Lung (tissue), 17 donors: ENCODE measurements at places on chromosomes 12 and 14.

GRCh38 chr12:70615174-70615866, 21.9 kb downstream of the PTPRB start:
- DNase-seq = peak; percentile 28

GRCh38 chr12:116037941-116038837, 239.3 kb downstream of the MED13L start:
- no peak for DNase-seq

DNA sequence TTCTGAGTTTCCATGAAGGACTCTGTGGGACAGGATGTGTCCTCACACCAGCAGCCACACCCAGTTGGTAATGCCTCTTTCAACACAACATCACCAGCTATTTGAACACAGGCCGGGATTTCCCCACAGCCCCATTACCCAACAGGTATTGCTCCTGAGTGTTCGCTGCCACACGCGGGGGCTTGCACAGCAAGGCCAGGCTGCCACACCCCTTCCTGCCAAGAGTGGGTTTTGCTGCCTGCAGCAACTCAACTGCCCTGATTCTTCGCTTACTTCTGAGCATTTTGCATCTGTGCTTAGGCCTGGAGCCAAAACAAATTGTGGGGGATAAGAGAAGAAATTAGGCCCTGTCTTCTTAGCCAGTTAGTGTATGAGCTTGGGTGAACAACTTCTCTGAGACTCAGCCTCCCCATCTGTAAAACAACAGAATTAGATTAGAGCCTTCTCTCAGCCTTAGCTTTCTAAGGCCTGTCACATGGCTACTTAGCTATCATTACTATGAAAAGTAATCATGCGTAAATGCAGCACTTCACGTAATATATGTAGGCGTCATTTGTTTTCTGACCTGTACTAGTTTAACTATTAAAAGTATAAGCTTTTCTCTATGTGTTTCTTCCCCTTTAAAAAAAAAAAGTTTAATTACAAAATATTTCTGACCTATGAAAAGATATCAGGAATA, 20.0 kb downstream of the CKAP4 start:
- no peak for DNase-seq

- DNase-seq = no peak
Observed at GRCh38 chr12:89058402-89058801, 293.9 kb downstream of the DUSP6 start.

- no peak for DNase-seq
Observed at GRCh38 chr12:23655884-23656283, 293.6 kb downstream of the SOX5 start.

DNA sequence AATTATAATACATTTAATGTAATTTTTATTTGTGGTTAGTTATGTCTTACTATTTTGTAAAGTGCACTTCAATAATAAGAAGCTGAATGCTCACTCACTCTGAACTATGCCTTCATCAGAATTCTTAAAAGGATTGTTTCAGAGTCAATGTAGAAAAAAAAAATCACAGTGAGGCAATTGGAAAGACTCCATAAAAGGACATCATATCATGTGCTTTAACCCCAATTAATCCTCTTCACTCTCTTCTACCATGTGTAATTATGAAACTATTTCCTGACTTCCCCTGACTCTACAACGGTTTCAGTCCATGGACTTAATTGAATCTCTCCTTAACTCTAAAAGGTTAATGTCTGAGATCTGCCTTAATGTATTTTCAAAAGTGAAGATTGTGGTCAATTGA, 250.4 kb upstream of the ALG10 start:
- no peak for DNase-seq

- no peak for DNase-seq
Observed at GRCh38 chr12:102413396-102413795, 67.0 kb downstream of the IGF1 start.

DNA sequence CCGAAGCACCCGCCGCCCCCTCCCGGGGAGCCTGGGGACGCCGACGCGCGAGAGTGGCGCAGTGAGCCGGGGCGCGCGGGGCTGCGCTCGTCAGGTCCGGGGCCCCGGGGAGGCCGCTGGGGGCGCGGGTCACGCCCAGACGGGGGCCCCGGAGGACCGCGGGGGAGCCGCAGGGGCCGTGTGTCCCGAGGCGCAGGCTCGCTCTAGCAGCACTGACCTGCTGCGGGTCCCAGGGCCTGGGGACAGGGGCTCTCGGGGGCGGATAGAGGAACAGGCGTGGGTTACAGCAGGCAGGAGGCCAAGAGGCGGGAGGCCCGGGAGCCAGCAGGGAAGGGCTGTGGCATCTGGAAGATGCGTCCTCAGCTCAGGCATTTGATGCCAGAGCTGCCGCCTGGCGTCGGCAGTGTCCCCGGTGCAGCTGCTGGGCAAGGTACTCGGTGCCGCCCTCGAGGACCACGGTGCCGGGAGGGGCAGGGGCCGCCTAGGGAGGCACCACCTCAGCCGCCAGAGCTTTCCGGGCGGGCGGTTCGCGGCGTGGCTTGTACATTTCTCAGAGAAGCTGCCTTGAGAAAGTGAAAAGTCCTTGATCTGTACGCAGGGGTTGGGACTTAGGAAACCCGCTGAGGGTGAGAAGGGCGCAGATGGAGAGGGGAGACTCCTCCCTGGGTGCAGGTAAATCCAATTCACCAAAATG, 1.2 kb downstream of the WNT5B start:
- DNase-seq = peak; percentile 60

DNA sequence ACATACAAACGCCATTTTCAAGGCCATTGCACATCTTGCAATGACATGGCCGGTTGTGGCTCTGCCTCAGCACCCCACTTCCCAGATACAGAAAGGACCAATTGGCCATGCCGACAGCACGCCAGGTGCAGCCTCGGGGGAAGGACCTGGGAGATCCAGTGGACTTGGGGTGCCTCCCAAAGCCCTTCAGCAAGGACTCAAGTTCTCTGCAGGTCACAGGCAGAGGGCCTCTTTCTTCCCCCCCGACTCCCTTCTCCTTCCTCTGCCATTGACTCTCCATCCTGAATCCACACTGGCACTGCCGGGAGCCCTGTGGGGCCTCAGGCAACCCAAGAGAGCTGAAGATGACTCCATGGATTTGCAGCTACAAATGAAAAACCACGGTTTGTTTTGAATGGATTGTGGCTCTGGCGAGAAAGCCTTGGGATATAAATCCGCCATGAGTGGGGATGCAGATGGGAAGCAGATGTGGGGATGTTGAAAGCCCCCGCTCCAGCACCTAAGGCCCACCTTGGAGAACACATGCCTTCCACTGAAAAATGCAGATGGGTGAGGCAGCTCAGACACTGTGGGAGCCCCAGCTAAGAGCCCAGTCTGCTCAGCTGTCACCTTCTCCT, 35.1 kb upstream of the LTBP2 start:
- no peak for DNase-seq

GRCh38 chr12:3102771-3103410, 25.7 kb downstream of the TSPAN9 start:
- DNase-seq = no peak

DNA sequence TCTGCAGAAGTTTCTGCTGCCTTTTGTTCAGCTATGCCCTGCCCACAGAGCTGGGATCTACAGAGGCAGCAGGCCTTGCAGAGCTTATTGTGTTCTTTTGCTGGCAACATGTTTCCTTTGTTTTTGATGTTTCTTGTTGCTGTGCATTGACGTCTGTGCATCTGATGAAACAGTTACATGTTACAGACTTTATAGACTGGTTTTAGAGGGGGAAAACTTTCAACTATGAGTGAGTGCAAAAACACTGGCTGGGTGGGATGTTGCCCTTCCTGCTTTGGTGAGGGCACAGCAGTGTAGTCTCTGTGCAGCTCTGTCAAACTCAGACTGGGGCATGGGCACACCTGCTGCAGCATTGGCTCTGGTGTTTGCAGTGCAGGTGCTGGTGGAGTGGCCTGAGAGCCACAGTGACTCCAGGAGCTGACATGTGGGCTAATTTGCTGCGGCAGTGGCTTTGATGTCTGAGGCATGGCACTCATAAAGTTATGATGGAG, 26.9 kb downstream of the CLEC6A start:
- no peak for DNase-seq

GRCh38 chr14:101108579-101109346, 205.2 kb upstream of the RTL1 start:
- DNase-seq = no peak

GRCh38 chr12:11906286-11906935, 164.3 kb upstream of the BCL2L14 start:
- no peak for DNase-seq

DNA sequence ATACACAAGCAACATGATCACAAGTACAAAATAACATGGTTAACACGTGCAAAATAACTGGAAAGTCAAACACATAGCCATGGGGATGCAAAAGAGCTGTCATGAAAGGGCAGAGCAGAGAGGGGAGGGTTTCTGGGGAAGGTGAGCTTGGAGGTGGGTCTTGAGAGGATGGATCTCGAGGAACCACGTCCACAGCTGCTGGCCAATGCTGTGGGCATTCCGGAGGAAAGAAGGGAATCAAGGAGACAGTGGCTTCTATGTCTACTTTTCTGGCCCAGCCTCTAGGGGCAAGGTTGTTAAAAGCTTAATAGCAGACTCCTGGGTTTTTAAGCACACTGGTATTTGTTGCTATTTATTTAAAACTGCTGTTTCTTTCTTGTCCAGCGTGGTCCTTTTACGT, 8.4 kb upstream of the MYH7 start:
- no peak for DNase-seq

DNA sequence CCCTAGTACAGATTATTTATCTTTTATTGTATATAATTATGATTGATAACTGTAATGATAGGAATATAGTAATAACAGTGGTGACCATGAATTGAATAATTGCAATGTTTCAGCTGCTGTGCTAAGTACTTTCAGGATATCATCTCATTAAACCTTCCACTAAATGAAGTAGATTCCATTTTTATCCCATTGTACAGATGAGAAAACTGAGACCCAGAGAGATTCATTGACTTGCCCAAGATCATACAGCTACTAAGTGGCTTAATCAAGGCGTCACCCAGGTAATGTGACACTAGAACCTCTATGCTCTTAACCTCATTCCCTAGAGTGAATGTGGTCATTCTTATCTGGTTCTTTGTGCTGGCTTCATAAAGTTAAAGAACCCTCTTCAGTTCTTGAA, 124.6 kb downstream of the KTN1 start:
- no peak for DNase-seq
